T follicular helper cell (primary cell): ENCODE measurements at places on chromosomes 7 and 10.

DNA sequence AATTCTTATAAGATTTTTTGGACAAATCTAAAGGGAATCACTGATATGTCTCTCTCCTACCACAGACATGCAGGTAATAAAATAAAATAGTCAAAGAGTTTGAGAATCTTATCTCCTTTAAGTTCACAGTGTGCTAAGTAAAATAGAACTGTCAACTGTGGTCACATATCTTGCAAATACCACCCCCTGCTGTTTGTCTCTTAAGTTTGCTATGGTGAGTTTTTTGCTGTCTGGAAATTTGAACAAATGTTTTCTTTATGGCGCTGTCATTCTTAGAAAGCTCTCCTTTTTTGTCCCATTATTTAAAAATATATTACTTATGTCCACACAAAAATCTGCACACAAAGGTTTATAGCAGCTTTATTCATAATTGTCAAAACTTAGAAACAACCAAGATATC is 19.6 kb downstream of the GIMAP5 start:
- no peak for DNase-seq

DNA sequence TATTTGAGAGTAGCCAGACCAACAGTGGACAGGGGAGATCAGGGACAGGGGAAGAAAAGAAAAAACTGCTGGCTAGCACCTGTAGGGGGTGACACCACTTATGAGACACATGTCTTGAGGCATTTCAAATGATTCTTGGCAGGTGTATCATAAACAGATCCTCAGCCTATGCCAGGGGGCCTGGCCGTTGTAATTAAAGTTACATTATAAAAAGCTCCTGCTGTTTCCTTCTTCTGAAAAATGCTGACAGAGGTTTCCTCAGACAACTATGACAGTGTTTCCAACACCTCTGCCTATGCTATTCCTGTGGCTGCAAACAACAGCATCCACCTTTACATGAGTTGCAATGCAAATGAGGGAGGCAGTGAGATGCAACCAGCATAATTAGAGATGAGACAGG is 281.0 kb upstream of the PTER start:
- DNase-seq: no peak

DNA sequence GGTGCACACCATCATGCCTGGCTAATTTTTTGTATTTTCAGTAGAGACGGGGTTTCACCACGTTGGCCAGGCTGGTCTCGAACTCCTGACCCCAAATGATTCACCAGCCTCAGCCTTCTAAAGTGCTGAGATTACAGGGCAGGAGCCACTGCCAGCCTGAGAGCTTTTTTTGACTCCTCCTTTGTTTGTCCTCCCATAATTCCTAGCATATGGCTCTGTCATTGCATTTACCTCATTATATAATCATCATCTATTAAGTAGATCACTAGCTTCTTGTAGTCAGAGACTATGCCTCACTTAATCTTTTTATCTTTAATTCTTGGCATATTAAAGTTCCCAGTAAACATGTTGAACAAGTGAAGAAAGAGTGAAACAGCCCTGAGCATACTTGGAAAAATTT is 82.1 kb downstream of the CPEB3 start:
- DNase-seq: no peak

DNA sequence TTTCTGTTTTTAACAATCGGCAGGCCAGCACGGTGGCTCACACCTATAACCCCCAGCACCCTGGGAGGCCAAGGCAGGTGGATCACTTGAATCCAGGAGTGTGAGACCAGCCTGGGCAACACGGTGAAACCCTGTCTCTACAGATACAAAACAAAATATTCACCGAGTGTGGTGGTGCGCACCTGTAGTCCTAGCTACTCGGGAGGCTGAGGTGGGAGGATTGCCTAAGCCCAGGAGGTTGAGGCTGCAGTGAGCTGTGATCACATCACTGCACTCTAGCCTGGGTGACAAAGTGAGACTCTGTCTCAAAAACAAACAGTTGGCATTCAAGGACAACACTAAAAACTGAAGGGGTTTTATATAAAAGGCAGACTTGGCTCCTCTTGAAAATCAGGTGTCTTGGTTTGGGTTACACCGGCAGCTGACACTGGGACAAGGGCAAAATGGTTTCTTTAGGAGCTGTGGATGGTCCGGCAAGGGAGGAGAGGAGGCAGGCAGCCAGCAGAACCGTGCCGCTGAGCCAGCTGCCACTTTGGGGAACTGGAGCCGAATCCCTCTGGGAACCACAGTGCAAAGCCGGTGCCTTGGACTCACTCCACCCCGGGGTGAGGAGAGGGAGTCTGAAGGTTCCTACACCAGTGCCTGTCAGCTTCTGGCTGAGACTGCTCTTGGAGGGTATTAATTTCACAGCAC is 52.6 kb downstream of the CHST3 start:
- no peak for DNase-seq

DNA sequence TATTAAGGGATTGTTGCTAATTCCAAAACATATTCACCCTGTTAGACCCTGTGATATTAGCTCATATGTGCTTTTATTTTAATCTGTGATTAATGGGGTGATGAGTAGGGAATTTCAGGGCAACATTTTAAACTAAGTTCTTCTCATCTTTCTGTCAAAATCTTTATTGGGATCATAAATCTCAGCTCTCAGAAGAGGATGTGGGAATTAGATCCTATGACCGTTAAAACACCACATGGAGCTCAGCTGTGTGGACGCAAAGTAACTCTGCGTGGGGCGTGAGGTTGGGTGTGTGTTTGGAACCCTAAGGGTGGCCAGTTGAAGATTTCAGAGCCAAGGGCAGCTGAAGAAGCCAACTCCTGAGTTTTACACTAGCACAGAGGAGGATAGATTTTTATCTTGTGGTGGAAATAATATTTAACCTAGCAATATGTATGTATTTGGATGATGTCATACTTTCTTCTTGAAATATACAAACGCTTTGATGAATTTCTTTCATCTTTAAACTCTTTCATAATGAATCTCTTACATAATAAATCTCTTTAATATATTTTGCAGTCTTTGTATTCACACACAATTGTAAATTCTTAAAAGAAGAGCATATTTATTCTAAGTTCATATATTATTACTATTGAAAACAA is 64.4 kb downstream of the EPDR1 start:
- DNase-seq: no peak

- no peak for DNase-seq
Observed at GRCh38 chr7:41911792-41912191, 208.9 kb upstream of the INHBA start.

GRCh38 chr7:96837593-96837992 is 127.9 kb upstream of the SEM1 start:
- no peak for DNase-seq

DNA sequence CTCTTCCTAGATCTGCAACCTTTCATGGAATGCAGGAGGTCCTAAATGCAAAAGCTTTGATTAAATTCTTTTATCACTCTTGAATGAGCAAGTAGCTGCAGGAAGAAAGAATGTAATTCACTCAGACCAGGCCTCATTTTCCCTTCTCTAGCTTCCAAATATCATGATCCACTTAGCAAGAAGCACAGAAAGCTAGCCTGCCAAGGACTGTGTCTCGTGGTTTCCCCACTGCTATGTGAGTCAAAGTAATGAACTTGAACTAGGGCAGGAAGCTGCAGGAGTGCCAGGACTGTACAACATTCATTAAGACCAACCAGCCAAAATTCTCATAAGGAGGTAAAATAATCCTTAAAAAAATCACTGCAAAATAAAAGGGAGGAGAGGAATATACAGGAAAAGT is 379.2 kb downstream of the CALN1 start:
- DNase-seq: no peak

- DNase-seq: no peak
Observed at GRCh38 chr10:44966816-44967509, 7.4 kb downstream of the RASSF4 start.

DNA sequence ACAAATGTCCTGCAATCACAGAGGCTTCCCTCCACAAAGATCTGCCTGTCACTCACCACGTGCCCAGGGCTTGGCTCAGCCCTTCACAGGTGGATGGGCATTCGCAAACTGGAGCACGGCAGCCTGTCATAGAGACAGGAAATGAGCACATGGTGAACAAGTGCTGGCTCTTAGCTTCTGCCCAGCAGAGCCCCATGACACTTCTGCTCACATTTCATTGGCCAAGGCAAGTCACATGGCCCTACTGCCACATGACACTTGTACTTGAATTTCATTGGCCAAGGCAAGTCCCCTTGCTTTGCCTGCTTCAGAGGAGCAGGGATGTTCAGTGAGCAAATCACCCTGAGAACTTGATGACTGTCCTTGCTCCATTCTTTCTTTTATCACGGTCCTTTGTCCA is 110.8 kb upstream of the PPP2R2D start:
- DNase-seq: no peak

DNA sequence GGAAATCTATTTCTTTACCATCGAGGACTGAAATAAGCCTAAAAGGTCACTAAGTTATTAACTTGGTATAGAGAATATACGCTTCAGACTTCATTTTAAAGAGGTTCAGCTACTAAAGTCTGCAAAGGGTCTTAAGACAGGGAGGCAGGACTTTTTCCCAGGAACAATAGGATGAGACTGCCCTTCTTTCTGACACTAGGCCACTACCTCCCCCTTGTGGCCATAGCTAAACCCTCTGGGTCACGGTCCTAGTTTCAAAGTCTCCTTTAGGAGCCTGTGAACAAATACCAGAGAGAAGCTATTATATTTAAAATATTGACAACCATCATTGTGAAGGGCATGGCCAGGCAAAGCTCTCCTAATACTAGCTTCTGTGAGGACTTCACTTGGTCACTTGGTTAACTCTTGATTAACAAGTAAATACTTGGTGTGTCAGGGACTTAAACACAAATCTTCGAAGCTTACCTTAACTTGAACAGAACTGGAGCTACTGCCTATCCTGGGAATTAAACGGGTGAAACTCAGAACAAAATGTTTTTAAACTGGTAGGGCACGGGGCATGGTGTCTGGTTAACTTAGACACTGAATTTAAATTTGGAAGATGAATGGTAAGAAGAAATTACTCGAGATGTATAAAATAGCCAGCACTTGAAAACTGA is 75.6 kb downstream of the CCDC6 start:
- DNase-seq: no peak

DNA sequence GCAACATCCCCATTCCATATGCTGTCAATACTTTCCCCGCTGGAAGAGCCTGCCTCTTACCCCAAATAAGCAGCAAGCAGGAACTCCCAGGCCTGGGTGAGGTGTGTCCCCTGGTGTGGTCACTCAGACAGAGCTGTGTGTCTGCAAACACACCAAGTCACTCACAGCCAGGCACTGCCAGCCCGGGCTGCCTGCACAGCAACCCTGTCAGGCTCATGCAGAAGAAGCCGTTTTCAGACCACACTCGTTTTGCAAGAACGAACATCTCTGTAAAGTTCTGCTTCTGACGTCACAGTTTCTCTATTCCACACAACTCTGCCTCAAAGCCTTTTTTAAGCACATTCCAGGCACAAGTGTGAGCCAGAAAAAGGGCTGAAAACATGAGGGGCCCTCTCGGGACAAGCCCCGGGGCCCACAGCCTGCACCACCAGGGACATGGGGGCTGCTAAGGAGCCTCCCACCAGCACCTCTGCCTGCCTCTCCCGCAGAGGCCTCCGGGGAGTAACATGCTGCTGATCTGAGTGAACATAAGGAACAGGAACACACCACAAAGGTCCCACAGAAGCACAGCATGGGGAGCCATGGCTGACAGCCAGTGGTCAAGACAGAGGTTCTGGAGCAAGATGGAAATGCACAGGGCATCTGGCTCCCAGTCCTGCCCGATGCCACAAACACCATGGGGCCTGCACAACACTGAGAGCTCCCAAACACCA is 11.4 kb downstream of the PTPRN2 start:
- no peak for DNase-seq

DNA sequence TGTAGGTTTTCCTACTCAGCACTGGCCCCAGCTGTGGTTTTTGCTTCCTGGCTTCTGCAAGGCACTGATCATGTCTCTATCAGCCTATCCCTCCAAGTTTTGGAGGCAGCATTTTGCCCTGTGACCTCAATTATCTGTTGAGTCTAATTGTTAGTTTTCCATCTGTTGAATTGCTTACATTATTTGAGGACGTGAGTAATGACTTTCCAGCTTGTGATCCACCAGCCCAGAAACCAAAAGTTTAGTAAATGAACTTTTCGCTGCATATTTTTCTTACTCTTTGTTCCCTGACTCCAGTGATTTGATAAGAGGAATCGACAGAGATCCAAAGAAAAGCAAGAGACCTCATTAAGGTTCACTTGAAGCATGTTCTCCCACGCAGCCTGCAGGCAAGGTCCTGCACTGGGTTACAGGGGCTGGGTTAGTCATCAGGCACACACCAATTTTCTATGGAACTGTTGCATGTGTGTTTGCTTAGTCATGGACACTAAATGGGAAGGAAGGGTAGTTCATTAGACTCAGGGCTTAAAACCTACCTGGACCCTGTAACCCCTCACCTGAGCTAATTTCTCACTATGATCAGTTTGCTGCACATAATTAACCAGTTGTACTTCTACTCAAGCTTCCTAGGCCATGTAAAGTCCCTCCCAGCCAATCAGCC is 57.2 kb downstream of the AKR1E2 start:
- DNase-seq: no peak
